DMS79 treated with DMSO at 0.1 percent for 48 hours (cell line): ENCODE measurements at places on chromosomes 3 and 15.

DNA sequence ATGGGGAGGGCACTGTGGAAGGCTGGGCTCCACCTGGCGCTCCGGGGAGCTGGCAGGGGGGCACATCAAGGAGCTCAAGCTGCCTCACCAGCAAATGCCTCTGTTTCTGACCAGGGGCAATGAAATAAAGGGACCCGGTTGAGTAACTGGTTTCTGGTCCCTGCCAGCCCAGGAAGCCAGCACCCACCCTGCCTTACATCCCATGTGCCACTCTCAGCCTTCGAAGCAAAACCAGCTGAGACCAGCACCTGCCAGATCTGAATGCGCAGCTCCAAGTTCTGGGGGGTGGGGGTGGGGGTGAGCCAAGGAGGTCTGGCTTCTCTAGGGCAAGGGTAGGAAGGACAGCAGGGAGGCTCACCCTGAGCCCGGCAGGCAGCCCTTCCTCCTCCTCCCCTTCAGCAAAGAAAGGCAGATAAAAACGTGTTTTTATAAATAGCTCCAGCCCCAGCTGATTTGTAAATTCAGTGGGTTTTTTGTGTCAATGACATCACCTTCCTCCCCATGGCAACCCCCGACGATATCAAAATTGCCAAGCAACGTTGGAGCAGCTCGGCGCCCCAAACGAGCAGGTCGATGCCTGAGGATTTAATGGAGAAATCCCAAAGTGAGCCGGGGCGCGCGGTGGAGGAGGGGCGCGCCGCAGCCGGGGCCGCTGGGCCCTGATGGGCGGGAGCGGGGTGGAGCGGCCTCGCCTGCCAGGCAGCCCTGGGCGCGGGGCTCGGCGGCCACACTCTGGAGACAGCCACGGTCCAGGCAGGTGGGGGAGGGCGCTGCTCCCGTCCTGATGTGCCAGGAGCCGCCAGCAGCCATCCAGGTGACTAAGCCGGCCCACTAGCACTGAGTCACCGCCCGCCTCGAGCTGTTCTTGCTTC, at the start of gene PAK6:
PAK6 (plus strand) TSS at position 532 of the 872 bp plus-strand sequence. CDS start 25,723 bp downstream, outside the sequence.
- DNase-seq = peak; percentile 43

DNA sequence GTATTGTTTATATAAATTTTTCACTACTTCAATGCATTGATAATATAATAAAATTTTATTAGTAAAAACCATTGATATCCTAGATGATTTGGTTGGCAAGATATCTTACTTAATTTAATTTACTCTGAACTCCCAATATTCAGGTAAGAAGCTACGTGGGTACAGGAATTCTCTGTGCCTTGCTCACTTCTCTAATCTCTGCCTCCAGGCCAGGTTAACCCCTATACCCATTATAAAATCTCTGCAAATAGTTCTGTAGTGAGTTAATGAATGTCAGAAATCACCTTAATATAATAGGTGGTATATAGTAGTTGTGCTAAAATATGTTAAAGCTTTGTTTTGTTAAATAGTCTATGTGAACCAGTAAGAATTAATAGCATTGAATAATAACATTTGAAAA, 465.2 kb downstream of the NLGN1 start:
- no peak for DNase-seq

GRCh38 chr3:64488939-64489338, 198.9 kb downstream of the ADAMTS9 start:
- peak; percentile 76 for DNase-seq

GRCh38 chr15:83204697-83205096, 2.9 kb downstream of the HDGFL3 start:
- DNase-seq = no peak

- DNase-seq = no peak
Measured at GRCh38 chr3:124168271-124168670, 176.3 kb upstream of the ROPN1 start.

- DNase-seq = no peak
Measured at GRCh38 chr15:89472785-89473256, 23.6 kb downstream of the RHCG start.

- no peak for DNase-seq
Measured at GRCh38 chr3:88132894-88133293, 16.9 kb upstream of the C3orf38 start.

- no peak for DNase-seq
Measured at GRCh38 chr15:71149646-71150557, 34.6 kb downstream of the THSD4 start.

GRCh38 chr3:143152043-143152442, 32.5 kb downstream of the CHST2 start:
- no peak for DNase-seq

DNA sequence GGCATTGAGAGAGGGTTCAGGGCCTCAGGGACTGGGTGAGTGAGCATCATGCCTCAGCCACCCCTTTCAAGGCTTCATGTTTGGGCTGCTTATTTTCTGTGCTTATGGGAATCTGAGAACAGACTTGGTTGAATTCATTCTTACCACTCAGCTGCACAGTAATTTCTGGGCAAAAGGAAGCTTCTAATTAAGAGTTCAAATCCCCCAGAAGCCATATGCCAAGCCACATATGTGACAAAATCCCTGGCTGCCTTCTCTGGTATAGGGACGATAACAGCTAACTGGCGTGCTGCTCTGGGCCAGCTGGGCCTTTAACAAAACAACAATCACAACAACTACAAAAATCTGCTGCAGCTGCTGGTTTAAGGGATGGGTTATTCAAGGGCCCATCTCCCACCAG, 181.0 kb upstream of the ANKRD28 start:
- DNase-seq = no peak

DNA sequence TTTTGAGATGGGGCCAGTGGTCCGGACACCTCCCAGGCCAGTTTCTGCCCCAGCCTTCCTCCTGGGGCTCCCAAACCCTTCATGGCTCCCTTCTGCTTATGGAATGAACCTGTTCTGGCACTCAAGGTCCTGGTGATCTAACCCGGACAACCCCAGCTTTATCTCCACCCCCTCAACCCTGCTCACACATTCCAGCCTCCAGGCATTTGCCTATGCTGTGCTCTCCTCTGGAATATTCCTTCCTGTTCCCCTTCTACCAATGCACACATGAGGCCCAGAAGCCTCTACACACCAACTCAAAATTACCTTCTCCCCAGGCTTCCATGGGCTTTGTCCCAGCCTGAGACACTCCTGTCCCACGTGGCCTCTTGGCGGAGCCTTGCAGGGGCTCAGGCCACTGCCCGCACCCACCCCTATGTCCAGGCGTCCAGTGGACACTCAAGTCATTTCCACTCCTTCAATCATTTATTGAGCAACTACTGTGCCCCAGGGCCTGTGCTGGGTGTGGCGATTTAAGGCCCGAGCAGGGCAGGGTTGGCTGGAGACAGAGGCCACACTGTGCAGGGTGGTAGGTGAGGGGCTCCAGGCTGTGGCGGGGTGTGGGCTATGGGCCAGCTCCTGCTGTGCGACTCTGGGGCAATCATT, 18.8 kb downstream of the PLXND1 start:
- no peak for DNase-seq

- DNase-seq = no peak
Measured at GRCh38 chr3:18090377-18090776, 334.8 kb downstream of the SATB1 start.

GRCh38 chr3:129058441-129059200, 2.0 kb upstream of the GP9 start:
- DNase-seq = no peak

DNA sequence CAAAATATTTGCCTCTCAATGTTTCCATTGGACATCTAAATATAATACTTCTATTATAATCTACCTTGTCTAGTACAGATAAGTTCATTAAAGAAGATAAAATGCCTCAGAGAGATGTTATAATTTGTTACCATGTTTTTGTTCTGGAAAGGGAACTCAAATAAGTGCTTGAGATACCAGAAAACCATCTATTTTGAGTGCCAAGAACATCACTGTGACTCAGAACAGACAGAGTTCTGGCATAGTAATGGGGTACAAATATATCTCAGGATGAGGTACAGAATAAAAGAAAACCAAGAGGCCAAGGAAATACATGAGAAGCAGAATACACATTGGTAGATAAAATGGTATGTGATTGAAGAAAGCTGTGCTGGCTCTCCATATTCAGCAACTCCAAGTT, 58.9 kb downstream of the IMPG2 start:
- DNase-seq = no peak

- DNase-seq = no peak
Measured at GRCh38 chr3:66740260-66740659, 239.4 kb upstream of the LRIG1 start.

- DNase-seq = no peak
Measured at GRCh38 chr3:191296041-191296541, 33.1 kb upstream of the CCDC50 start.

- DNase-seq = no peak
Measured at GRCh38 chr3:157500232-157500631, 3.0 kb downstream of the VEPH1 start.

- DNase-seq = no peak
Measured at GRCh38 chr3:102053375-102053989, 204.2 kb downstream of the NFKBIZ start.

- DNase-seq = no peak
Measured at GRCh38 chr15:46956456-46956855, 760.8 kb upstream of the SEMA6D start.

- DNase-seq = no peak
Measured at GRCh38 chr3:158103887-158104327, 2.3 kb downstream of the SHOX2 start.
